D341Med (cell line): ENCODE measurements at places on chromosomes 1 and 21.

- no peak for DNase-seq
These were observed 22.6 kb upstream of the A3GALT2 start for GRCh38 chr1:33343539-33343938.

- DNase-seq: peak; percentile 71
These were observed 2.6 kb upstream of the IFI44L start for GRCh38 chr1:78617615-78618026.

DNA sequence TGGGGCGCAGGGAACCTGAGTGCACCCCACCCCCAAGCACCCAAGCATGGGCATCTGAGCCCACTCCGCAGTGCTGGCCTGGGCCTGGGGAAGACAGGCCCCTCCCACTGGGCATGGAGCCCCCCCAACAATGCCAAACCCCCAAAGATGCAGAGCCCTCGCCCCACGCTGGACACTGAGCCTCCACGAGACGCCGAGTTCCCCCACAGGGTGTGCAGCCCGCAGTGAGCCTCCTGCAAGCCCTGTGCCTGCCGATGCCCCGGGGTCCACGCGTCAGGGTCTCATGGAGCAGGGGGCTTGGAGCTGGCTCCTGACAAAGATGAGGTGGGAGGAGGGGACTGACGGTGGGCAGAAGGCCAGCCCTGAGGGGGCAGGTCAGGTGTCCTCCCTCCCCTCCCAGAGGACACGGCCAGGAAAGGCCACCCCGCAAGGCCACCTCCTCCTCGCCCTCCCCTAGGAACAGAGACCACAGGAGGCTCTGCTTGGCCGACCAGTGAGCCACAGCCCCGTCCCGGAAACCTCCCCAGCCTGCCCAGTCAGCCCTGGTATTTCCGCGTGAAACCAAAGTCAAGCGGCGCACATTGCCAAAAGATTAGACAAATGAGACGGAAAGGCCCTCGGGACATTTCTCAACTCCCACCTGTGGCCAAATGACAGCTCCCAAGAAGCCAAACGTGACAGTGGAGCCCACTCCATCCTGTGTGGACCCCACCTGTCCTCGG lies 33.4 kb downstream of the MEGF6 start:
- no peak for DNase-seq

DNA sequence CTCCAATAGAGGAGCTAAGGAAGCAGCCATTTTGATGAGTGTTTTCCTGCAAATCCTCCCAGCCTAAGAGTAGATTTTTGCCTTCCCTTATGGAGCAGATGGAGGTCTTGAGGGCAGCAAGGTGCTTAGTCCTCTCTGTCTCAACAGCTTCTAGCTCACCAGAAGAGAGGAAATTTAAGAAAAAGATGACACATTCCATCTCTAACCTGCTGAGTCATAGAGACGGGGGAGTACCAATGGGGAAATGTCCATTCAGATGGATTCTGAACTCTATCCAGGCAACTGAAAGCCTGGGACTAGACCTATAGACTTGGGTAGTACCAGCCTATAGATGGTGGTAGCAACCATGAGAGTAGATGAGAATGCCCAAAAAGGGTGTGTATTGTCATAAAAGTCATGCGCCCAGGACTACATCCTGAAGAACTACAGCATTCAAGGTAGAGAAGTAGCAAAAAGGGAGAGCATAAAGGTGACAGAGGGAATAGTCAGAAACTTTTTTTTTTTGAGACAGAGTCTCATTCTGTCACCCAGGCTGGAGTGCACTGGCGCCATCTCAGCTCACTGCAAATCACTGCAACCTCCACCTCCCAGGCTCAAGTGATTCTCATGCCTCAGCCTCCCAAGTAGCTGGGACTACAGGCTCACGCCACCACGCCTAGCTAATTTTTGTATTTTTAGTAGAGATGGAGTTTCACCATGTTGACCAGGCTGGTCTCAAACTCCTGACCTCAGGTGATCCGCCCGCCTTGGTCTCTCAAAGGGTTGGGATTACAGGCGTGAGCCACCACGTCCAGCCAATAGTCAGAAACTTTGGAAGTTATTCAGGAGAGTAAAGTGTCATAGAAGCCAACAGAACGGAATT lies 10.7 kb upstream of the ELOA start:
- no peak for DNase-seq

GRCh38 chr1:50604580-50604979 lies 181.3 kb upstream of the DMRTA2 start:
- DNase-seq: no peak
